ENCODE measurements at places on chromosomes 6 and 20.

- no peak for DNase-seq
Measured at GRCh38 chr6:153143200-153143599, 12.1 kb upstream of the RGS17 start.

DNA sequence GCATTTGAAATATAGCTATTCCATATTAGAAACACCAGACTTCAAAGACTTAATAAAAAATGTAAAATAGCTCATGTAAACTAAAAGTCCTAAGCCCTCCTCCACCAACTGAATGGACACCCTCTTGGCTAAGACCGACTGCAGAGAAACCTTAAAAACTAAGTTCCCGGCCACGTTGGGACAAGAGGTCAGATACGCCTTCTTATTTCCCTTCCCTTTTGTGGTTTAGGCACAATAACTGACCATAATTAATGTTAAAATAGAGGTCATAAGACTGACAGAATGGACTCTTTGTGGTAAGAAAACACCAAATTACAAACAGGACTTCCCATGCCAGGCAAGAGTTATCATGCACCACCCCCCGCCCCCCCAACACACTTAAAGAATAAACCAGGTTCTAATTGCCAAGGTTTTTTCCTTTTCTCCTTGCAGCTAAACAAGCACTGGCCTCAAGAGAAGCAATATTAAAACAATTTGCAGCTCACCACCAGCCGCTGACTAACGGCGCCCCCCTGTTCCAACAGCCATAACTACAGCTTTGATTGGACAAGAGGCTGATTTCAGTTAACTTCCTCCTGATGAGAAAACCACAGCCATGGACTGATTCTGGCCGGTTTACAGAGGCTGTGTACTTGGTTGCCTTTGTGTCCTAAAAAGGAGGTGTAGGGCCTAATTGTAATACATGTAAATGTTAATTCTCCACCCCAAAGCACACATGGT is 10.7 kb upstream of the LAMP5 start:
- no peak for DNase-seq

GRCh38 chr6:28737750-28738395 is 185.9 kb downstream of the TRIM27 start:
- DNase-seq: no peak

GRCh38 chr6:152150196-152150595 is 342.7 kb downstream of the ESR1 start:
- no peak for DNase-seq

DNA sequence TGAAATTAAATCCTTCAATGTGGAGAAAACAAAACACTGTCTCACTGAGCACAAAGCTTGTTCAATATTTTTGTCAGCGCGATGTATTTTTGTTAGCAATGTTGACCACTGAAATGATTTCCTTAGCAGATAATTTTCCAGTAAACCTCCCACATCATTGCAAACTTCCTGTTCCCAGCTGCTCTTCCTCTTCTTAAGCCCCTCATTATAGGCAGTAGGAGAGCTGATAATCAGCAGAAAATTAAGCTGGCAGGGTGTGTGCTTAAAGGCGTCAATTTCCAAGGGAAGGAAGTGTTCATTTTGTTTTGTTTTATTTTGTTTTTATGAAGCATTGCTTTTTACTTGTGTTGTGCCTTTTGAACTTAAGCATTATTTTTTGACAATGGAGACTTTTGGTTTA is 29.1 kb upstream of the TMEM14A start:
- DNase-seq: no peak

GRCh38 chr6:147046141-147046877 is 157.9 kb upstream of the STXBP5 start:
- DNase-seq: no peak

DNA sequence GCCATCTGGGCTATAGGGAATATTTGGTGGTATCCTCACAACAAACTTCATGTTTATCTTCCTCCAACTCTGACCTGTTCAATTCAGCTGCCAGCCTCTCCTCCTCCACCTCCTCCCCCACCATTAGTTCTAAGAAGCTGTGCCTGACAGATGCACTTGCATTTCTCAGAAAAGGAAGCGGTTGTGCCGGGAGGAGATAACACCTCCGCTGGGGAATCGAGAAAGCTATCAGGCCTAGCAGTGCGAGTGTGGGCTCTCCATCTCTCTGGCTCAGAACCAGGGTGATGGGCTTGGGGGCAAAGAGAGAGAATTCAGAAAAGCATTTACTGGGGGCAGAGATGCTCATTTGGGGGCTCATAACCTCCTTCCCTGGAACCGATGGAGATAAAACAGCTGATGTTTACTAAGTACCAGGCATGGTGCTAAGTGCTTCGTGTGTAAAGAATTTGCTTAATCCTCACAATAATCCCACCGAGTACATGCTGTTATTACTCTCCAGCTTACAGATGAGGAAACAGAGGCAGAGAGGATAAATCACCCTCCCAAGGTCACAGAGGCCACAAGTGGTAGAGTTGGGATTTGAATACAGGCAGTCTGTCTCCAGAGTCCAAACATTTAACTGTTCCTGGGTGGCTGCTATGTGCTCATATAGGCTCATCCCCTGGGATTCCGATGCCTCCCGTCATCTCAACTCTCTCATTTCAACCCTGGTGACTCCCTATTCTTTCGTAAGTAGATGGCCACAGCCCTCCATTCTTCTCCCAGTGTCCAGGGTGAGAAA is 38.3 kb downstream of the COX4I2 start:
- peak; percentile 51 for DNase-seq

DNA sequence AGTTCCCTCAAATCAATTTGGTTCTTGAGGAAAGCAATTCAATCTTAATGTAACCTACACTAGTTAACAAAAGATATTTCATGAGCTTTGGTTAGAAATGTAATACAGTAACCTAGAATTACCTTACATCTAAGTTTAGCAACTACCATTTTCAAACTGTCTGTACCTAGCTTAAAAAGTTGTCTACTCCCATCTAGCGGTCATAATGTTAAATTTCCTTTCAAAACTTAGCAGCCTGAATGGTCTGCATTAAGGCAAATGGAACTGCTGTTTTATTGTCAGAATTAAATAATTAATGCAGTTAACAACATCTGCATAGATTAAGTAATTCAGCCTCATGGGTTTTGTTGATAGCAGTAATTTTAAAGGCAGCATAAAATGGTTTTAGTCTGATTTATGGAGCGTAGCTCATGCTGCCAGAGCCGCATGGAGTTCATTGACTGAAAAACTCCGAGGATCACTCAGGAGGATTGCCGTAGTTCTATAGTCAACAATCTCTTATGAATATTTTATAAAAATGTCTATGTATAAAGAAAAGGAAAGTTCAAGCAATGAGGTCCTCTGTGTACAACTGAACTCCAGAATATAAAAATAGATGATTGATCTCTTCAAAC is 485.4 kb upstream of the MANEA start:
- DNase-seq: no peak

GRCh38 chr20:22576273-22576672 is 8.1 kb downstream of the FOXA2 start:
- no peak for DNase-seq

- DNase-seq: no peak
Measured at GRCh38 chr20:56808732-56809131, 179.6 kb downstream of the TFAP2C start.

DNA sequence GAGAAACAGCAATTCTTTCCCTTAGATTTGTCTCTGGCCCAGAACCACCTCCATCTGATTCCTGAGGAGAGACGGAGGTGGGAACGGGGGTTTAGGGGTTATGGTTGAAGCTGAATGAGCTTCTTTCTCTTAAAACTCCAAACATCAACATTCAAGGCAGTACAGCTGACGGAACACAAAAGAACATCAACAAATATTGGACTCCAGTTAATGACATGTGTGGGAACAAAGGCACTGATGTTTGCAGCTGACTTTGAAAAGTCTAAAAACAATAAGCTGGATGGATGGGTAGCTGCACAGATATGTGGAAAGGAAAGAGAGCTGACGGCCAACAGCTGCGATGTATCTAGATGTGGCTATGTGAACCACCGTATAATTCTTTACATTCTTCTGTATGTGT is 256.5 kb downstream of the SOD2 start:
- DNase-seq: no peak

GRCh38 chr20:19347943-19348456 is 135.6 kb downstream of the SLC24A3 start:
- no peak for DNase-seq

DNA sequence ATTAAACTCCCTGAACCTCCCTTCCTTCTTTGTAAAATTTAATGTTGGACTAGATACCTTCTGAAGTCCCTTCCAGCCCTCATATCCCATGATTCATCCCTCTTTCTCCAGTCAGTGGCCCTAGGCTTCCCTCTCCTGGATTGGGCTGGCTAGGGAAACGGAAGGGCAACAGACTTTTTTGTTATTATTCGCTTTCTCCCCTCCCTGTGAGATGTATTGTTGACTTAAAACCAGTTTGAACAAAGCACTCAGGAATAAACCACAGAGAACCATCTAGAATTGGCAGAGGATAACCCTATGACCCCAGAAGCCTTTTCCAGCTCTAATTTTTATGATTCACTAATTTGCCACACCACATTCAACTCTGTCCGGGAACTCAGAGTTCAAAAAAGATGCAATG is 239.7 kb upstream of the SUPT3H start:
- no peak for DNase-seq

DNA sequence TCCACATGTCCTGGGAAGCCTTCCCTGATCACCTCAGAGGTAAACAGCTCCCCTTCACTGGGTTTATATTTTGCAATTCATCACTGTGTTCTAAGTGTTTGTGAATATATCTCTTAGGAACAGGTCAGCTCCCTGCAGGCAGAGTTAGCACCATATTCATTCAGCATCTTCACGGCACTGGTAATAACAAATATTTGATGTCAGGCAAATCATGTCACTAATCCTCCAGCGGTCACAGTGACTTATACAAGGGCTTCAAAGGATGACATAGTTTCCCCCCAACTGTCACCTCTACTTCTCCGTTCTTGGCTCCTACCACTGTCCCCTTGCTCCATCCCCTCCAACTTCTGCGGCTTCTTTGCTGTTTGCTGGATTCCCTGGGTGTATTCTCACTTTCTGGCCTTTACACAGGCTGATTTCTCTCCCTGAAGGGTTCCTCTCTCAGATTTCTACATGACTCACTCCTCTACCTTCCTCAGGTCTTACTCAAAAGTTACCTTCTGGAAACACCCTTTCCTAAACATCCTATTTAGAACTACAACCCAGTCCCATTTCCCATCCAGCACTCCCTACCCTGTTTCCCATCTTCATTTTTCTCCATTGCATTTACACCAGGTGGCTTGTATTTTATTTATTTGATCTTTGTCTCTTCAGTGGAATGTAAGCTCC is 66.6 kb downstream of the NHLRC1 start:
- DNase-seq: no peak

GRCh38 chr20:1879369-1879768 is 15.8 kb upstream of the SIRPA start:
- DNase-seq: no peak

GRCh38 chr6:27228963-27229477 is 18.5 kb upstream of the PRSS16 start:
- DNase-seq: no peak

DNA sequence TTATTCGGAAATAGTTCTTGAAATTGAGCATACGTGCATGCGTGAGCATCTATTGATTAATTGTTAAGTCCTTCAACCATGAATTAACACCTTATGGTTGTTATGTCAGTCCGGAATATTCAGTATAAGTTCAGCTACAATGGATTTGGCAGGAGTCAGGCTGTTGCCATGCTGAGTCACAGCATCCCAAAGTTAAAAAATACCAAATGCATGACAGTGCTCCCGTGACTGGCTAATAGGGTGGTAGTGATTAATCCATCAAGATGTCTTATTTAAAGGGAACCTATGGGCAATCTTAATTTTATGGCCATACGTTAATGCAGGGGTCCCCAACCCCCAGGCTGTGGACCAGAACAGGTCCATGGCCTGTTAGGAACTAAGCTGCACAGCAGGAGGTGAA is 10.5 kb downstream of the RAE1 start:
- DNase-seq: no peak

DNA sequence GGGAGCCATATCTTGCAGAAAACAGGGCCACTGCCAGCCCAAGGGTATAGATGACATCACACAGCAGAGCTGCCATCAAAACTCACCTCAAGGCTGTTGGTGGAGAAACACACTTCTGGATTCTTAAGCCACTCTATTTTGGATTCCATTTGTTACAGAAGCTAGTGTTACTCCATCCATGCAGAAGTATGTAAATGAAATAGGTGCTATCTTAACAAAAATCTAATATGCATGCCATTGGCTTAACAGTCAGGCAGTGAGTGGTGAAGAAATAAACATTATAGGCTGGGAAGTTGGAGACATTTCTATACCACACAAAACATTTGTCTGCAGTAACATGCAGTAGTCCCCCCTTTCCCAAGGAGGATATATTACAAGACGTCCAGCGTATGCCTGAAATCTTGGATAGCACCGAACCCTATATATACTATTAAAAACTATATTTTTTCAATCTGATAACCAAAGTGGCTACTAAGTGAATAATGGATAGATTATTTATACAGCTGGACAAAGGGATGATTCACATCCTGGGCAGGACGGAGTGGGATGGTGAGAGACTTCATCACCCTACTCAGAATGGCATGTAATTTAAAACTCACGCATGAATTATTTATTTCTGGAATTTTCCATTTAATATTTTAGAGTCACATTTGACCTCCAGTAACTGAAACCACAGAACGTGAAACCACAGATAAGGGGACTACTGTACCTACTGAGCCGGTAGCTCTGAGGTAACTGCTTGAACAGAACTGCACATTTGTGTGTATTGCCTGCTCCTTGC is 160.0 kb upstream of the PLN start:
- DNase-seq: no peak

DNA sequence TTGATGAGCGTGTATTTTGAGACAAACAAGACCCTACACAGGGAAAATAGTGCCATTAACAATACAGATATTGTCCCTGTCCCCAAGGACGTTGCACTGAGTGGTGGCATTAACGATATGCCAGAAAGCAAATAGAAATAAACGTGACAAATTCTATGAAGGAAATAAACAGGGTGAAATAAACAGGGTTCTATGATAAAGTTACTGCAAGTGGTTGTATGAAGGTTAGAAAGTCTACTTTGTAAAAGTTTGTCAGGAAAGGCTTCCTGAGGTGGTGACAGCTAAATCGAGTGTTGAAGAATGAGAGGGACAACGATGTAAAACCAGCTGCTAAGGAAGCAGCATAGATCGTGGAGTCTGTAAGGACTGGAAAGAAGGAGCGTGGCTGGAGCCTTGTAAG is 380.2 kb downstream of the LAMA2 start:
- no peak for DNase-seq

- DNase-seq: no peak
Measured at GRCh38 chr6:159108426-159108985, 60.7 kb upstream of the FNDC1 start.
